ENCODE measurements at places on chromosomes 3 and 15. TPM values are rescaled to one million over a fixed set of nuclear protein-coding genes. Genes with fewer than 3 reads are reported as not detected.

Gene IMPG2
- 0.05 TPM for total RNA-seq

Gene CKMT1A
- total RNA-seq, result 0.66 TPM

Gene IGF2BP2
- total RNA-seq, result 0.64 TPM

Gene PTPRG
- 4.6 TPM for total RNA-seq

Gene SNURF
- 10.5 TPM for total RNA-seq
